ENCODE measurements at places on chromosomes 3 and 15.

DNA sequence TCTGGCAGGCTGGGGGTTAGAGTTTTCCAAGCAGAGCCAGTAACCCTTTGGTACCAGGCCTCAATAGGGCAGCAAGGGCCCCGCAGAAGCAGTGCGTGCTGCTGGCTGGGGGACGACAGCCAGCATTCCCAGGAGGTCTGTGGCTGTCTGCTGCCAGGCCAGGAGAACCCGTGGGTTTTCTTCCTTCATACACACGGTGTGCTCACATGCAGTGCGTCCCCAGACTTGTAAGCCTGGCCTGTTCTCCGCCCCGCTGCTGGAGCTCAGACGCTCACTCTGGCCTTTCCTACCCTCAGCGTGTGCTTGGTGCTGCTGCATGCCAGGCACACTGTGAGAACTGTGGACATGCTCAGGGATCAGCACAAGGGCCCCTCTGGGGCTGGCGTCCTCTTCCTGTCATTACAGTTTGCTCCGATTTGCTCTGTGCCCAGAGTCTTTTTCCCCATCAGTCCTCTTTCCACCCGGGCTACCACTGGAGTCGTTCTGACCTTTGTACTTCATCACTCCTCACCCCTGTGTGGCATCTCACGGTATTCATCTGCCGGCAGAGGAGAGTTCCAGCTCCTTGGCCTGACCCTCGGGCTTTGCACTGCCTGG, 149.5 kb downstream of the DNAJB8 start:
- no peak for DNase-seq

- no peak for DNase-seq
Observed at GRCh38 chr3:62556121-62556815, 182.9 kb upstream of the FEZF2 start.

DNA sequence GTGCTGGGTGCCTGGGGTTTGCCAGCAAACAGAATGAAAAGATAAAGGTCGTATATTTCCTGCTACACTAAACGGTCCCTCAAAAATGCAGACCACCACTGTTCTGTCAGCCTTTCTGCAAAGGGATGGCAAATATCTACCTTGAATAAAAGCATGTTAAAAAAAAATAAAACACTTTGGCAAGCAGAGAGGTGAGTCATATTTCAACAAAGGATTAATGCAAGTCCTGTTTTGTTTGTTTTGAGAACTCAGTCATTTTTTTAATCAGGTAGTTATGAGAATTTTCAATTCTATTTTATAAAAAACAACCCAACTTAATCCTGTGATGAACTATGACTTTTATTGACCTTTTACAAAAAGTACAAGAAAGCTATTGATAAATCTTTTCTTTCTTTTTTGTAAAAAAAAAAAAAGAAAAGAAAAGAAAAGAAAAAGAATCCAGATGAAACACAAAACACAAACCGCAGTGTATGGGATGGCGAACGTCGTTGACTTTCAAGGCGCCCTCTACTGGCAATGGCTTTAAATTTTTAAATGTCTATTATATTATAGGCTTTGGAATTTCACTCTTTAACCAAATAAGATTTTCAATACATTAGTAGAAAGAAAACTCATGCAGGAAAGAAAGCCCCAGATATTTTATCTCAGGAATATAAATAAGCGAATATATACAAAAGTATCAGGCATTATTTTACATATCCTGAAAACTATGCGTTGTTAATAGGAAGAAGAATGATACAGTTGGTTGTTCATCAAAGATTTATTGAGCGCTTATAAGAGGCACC, 87.8 kb downstream of the NCEH1 start:
- no peak for DNase-seq

- no peak for DNase-seq
Observed at GRCh38 chr3:59612444-59612715, 562.6 kb upstream of the CFAP20DC start.

GRCh38 chr3:149016669-149017541, 25.6 kb downstream of the GYG1 start:
- DNase-seq: no peak

GRCh38 chr3:155494332-155494731, 200.8 kb upstream of the STRIT1 start:
- no peak for DNase-seq

- no peak for DNase-seq
Observed at GRCh38 chr3:58386626-58387365, 46.8 kb downstream of the PDHB start.

DNA sequence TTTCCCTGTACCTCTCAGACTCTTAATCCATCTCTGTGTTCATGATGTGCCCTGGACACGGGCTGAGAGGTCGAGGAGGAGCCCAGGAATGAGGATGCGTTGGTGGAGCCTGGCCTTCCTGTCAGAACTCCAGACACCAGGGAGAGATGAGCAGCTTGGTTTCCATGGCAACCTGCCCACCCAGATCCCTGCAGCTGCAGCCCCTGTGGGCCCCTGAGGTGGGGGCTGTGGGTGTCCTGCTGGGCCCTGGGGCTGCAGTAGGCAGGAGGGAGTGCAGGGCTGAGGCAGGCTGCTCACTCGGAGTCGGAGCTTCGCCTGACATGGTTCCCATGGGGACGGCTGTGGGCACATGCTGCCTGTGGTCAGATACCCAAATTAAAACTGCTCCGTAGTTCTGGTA, 7.7 kb upstream of the SCN10A start:
- DNase-seq: no peak

DNA sequence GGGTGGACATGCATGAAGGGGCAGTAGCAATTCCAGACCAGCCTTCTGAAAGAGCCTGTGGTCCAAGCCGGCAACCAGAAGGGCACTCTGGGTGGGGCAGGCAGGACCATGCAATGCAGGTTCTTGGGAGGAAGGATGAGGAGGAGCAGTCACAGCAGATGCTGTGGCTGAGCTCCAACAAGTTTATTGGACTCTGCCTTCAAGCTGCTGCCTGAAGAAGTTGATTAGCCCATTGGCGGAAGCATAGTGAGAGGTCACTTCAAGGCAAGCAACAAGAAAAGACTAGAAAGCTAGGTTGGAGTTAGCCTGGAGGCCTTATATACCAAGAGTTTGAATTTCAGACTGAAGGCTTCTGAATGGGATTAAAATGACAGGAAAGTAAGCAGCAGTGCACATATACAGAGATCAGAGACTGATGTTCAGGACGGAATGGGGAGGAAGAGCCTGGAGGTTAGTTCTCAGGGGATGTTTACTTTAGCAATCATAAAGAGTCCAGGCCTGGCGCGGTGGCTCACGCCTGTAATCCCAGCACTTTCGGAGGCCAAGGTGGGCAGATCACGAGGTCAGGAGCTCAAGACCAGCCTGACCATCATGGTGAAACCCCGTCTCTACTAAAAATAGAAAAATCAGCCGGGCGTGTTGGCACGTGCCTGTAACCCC, 39.9 kb downstream of the SFMBT1 start:
- no peak for DNase-seq

DNA sequence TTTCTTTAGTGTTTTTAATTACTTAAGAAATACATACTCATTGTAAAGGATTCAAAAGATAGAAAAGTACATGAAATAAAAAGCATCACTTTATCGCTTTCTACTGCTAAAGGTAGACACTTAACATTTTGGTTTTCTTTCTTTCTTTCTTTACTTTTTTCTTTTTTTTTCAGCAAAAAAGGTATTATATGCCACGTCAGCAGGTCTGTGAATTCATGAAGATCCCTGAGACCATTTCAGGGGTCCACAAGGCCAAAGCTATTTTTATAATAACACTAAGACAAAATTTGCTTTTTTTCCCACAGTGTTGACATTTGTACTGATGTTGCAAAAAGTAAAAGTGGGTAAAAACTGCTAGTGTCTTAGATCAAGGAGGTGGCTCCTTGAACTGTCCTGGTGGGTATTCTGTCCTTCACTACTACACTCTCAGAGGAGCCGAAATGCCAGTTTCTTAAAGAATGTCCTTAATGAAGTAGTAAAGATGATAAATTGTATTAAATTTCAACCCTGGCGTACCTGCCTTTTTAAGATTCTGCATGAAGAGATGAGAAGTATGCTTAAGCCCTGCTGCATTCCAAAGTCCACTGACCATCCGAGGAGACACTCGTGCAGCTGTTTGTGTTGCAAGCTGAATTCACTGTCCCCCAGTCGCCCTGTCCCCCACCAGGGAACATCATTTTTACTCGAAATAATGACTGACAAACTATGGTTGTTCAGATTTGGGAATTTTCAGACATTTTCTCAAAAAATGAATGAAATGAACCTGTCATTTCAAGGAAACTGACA, 106.7 kb upstream of the PIAS1 start:
- DNase-seq: no peak

DNA sequence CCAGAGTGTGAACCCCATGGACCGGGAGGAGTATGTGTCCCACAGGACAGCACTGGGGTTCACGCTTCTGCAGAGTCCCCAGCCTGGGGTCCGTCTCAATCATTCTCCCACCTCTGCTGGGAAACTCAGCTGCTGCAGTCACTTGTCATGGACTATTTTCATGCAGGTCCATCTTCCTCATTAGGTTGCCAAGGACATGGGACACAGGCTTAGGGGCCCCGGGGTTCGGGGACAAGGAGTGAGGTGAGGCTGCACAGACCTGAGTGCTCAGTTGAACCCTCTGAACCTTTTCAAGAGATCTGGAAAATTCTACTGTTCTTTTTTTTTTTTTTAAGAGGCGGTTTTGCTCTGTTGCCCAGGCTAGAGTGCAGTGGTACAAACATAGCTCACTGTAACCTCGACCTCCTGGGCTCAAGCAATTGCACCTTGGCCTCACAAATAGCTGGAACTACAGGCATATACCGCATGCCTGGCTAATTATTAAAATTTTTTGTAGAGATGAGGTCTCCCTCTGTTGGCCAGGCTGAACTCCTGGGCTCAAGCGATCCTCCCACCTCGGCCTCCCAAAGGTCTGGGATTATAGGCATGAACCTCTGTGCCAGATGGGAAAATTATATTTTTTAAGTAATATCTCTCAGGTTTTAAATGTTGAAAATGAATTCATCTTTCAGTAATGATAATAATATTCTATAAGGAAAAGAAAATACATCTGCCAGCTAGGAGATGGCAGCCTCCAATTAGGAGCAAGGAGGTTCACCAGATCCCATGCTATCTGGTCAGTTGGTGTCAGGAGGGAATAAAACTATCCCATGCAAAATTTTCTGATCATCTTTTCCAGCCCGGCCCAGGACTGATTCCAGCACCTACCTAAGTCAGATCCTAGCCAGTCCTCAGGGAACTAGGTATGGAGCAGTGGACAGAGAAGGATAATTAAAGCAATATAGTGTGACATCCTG, 45.2 kb downstream of the RPN1 start:
- DNase-seq: no peak

GRCh38 chr3:41224120-41224806, 25.0 kb downstream of the CTNNB1 start:
- no peak for DNase-seq

GRCh38 chr3:79976466-79976865, 208.7 kb upstream of the ROBO1 start:
- no peak for DNase-seq

- no peak for DNase-seq
Observed at GRCh38 chr3:191592105-191592504, 131.1 kb downstream of the PYDC2 start.

- no peak for DNase-seq
Observed at GRCh38 chr3:166713787-166714186, 666.3 kb downstream of the ZBBX start.

- no peak for DNase-seq
Observed at GRCh38 chr3:15983232-15983631, 185.5 kb upstream of the ANKRD28 start.

DNA sequence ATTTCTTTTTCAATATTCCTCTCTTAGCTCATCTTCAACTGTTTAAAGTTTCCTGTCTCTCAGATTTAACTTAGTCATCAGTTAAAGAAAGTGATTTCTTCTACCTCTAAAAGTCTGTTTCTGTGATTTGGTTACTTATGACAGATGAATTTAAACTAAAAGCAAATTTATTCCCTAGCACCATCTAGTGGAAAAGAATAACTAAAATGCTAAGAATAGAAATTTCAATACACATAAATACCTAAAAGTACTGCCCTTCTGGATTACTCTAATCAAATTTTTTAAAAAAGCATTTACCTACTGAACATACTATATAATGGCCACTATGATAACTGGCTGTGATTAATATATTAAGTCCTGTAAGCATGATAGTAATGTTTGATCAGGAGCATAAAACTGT, 14.0 kb upstream of the ZCWPW2 start:
- DNase-seq: no peak

DNA sequence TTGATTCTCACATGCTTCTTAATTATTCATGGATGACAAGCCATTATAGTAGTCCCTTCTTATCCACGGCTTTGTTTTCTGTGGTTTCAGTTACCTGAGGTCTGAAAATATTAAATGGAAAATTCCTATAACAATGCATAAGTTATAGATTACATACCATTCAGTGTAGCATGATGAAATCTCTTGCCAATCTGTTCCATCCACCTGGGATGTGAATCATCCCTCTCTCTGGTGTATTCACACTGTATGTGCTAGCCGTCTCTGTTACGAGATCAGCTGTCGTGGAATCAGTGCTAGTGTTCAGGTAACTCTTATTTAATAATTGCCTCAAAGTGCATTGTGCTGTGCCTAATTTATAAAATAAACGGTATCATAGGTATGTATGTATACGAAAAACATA, 5.2 kb downstream of the WDR5B start:
- no peak for DNase-seq

GRCh38 chr3:71011565-71012287, 571.8 kb downstream of the FOXP1 start:
- no peak for DNase-seq

GRCh38 chr15:66735909-66736305, 33.9 kb downstream of the SMAD6 start:
- no peak for DNase-seq

DNA sequence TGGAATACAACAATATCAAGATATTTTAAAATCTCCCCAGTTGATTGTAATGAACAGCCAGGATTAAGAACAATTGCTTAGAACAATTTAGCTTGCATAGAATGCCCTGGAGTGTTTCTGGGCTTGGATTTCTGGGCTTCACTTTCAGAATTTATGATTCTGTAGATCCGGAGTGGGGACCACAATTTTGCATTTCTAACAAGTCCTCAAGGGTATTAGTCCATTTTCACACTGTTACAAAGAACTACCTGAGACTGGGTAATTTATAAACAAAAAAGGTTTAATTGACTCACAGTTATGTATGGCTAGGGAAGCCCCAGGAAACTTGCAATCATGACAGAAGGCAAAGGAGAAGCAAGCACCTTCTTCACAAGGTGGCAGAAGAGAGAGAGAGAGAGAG, 54.3 kb upstream of the MYRIP start:
- no peak for DNase-seq

All from NCI-H510A (cell line).